Astrocyte (in vitro differentiated cells and primary cell): ENCODE measurements at places on chromosomes 3 and 15.

DNA sequence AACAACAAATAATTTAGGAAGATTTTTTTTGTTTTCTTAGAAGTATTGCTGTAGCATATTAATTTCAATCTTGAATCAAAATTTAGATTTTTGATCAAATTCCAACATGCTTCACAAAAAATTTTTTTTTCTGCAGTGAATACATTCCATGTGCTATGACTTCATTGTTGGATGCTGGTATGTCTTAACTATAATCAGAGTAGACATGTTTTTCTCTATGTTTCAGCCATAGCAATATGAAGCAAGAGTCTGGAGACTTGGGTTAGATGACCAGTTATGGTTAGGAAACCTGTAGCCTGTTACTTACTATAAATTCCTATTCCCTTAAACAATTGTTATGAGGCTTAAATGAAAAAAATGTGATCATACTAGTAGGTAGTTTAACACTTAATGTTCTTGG is 176.1 kb upstream of the CHL1 start:
- no peak for DNase-seq

DNA sequence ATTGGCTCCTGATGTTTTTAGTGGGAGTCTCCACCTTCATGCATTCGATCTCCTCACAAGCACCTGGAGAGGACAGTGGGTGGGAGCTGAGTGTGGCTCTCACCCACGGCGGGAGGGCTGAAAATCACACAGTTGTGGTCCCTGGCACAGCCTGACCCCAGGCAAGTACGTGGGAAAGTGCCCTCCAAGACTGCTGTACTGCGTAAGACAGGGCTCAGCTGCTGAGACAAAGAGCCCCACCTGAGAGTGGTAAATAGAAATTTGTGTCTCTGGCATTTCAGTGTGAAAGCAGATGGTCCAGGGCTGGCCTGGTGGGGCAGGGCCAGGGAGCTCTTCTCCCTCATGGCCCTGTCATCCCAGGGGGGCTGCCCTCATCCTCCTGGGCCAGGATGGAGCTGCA is 77.4 kb upstream of the IQSEC1 start:
- no peak for DNase-seq

DNA sequence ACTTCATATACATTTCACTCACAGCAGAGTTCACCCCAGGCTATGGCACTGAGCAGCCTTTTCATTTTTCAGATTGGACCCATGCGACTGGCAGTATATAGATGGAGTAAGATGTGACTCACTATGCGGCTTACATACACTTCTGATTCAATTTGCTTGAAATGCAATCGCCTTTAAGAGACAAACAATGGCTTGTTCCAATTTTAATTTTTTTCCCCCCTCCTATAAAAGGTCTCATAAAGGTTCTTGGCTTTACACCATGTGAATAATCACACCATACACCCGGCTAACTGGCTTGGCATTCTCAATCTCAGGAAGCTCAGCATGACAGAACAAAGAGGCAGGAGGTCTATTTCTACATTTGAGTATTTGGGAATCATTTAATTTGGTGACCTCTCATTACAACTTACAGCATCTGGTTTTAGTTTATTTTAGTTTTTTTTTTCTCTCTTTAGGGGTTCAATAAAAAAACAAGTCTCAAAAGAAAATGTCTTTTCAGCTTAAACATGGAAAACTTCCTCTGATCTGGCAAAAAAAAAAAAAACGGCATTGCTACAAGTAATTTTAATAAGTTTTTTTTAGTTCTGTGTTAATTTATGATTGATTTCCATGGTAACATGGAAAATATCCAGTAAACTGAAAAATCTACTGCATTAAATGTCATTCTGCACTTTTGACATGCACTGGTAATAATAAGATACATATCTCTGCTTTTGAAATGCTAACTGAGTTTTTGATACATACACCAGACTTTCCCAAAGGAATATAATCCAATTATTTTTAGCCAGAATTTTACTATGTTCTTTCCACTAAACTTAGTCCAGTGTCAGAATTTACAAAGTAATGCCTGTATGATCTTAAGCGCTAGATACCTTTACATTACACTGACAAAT is 38.8 kb downstream of the GADL1 start:
- DNase-seq: peak; percentile 38

GRCh38 chr15:88125576-88125975 is 131.0 kb downstream of the NTRK3 start:
- no peak for DNase-seq

GRCh38 chr3:119331661-119332060 is 37.5 kb downstream of the ARHGAP31 start:
- peak; percentile 55 for DNase-seq

DNA sequence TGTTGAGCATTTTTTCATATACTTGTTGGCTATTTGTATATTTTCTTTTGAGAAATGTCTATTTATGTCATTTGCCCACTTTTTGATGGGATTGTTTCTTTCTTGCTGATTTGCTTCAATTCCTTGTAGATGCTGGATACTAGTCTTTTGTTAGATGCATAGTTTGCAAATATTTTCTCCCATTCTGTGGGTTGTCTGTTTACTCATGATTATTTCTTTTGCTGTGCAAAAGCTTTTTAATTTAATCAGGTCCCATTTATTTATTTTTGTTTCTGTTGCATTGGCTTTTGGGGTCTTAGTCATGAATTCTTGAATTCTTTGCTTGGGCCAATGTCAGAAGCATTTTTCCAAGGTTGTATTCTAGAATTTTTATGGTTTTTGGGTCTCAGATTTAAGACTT is 251.7 kb downstream of the WNT5A start:
- peak; percentile 56 for DNase-seq

GRCh38 chr15:31483986-31484951 is 157.6 kb downstream of the KLF13 start:
- no peak for DNase-seq

DNA sequence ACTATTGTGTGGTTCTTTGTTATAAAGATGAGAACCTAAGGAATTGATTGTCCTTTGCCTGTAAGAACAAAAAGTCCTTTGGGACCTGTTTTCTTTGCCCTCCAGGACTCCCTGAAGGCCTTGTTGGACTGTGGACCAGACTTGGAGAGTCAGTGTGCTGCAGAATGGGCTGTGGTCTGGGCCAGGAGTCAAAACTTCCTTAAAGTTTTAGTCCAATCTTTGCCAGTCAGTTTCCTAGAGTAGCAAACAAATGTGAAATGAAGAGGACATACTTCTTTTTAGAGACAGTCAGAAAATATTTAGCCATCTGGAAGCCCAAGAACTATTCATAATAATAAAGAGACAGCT is 45.4 kb downstream of the PDE8A start:
- DNase-seq: no peak

- DNase-seq: peak; percentile 84
Observed at GRCh38 chr3:62159709-62160092, 213.6 kb downstream of the FEZF2 start.

- peak; percentile 31 for DNase-seq
Observed at GRCh38 chr3:108175352-108175751, 46.9 kb downstream of the IFT57 start.

- DNase-seq: peak; percentile 4
Observed at GRCh38 chr15:88022716-88023115, 233.8 kb downstream of the NTRK3 start.

- DNase-seq: no peak
Observed at GRCh38 chr3:46285931-46286619, 43.8 kb downstream of the CCR3 start.

GRCh38 chr3:8246070-8246469 is 255.6 kb upstream of the LMCD1 start:
- no peak for DNase-seq

- DNase-seq: no peak
Observed at GRCh38 chr3:73056014-73056844, 5.2 kb upstream of the EBLN2 start.

DNA sequence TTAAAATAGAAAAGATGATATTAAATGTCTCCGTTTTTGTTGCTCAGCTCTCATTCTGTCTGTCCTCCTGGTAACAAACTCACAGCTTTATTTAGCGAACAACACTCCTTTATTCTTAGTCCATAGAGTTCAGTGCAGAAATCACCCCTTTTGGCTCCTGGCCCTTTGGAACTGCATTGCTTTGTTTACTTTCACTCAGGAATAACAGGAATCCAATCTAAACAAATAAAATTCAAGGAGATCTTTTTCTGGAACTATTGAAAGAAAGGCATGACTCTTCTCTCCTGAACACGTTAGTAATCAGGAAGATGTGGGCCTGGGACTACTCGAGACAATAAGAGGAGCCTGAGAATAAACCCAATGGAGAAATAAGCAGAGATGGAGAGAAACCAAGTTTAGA is 409.2 kb downstream of the DIPK2A start:
- no peak for DNase-seq

GRCh38 chr3:61141697-61142096 is 109.6 kb downstream of the FHIT start:
- no peak for DNase-seq

GRCh38 chr3:64158334-64158733 is 66.9 kb downstream of the PRICKLE2 start:
- no peak for DNase-seq

GRCh38 chr3:131883711-131884407 is 151.0 kb downstream of the CPNE4 start:
- no peak for DNase-seq

GRCh38 chr15:77974416-77975331 is 102.8 kb downstream of the TBC1D2B start:
- DNase-seq: no peak

- DNase-seq: no peak
Observed at GRCh38 chr15:47817969-47818548, 100.8 kb downstream of the SEMA6D start.

DNA sequence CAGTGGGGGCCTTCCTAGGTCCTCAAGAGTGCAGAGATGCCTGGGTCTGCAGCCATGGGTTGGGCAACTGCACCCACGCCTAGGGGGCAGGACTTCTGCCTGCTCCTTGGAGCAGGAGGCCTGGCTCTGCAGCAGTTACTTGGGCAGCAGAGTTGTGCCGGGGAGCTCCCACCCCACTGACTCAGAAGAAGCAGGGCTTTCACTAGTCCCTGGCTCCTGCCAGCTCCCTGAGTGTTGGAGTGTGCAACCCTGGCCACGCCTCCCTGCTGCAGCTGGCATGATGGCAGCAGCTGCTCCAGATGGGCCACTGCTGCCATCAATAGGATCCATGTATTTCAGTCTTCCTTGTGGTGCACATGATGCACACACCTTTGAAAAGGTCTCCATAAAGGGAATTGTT is 40.6 kb upstream of the KCNH8 start:
- DNase-seq: no peak
